ENCODE measurements at places on chromosomes 13 and 19.

GRCh38 chr13:98706446-98707110 lies 45.9 kb downstream of the SLC15A1 start:
- no peak for DNase-seq

DNA sequence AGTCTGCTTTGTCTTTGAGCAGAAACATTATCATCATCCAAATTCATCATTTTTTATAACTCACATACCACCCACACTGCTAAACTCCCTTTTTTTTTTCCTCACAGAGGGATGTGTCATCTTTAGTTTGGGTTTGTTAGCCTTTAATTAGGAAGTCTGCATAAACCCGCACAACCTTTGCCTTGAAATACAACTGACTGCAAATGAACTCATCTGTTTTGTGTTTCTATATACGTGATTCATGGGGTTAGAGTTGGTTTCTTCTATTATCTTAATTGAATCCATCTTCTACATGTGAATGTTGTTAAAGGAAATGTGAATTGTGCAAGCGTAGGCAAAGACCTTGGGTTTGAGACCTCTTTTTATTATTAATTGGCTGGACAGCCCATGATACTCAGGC lies 102.7 kb downstream of the SLAIN1 start:
- DNase-seq: no peak

DNA sequence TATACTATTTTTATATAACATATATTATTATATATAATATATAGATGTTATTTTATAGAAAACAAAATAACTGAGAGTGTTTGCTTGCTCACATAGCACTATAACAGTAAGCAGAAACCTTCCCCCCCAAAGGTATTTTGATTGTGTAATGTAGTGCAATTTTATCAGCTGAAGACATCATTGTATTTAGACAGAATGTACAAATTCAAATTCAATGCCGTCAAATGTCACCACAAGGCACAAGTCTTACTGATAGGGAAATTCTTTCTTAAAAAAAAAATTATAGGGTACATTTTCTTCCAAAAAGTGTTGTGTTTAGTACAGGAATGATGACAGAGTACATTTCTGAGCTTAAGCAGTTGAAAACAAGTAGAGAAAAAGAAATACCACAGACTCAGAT lies 1147.1 kb upstream of the SPRY2 start:
- DNase-seq: no peak

- DNase-seq: no peak
Measured at GRCh38 chr13:48641404-48641803, 12.3 kb upstream of the CYSLTR2 start.

DNA sequence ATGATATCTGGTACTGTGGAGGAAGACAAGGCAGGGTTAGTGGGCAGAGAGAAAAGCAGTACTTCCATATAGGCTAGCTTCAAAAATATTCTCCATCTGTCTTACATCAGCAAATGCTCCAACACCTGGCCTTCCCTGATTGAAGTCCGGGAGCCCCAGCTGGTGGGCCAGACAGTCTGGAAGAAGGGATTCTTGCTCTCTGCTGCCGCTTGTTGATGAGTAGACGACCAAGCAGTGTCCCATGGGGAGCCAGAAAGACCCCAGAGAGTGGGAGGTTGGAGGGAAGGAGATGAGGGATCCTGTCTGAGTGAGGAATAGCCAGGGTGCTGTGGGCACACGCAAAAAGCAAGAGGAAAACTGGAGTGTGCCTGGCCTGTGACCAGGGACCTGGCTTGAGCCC lies 95.1 kb downstream of the ATP8A2 start:
- no peak for DNase-seq

DNA sequence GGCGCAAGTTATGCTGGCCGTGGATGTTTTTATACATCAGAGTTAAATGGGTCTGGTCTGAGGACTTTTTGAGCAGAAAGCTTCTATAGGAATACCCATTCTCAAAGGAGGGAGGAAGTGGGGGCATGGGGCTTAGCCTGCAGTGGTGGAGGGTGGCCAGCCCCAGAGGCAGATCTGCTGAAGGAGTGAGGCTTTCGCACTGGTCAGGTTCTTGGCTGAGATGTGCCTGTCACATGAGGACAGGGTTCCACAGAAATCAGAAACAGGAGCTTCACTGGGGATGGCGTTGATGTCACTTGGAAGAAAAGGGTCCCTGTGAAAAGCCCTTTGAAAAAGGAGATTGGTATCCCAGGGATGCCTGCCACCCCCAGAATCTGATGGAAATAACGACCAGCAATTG lies 100.7 kb upstream of the MCF2L start:
- DNase-seq: no peak

DNA sequence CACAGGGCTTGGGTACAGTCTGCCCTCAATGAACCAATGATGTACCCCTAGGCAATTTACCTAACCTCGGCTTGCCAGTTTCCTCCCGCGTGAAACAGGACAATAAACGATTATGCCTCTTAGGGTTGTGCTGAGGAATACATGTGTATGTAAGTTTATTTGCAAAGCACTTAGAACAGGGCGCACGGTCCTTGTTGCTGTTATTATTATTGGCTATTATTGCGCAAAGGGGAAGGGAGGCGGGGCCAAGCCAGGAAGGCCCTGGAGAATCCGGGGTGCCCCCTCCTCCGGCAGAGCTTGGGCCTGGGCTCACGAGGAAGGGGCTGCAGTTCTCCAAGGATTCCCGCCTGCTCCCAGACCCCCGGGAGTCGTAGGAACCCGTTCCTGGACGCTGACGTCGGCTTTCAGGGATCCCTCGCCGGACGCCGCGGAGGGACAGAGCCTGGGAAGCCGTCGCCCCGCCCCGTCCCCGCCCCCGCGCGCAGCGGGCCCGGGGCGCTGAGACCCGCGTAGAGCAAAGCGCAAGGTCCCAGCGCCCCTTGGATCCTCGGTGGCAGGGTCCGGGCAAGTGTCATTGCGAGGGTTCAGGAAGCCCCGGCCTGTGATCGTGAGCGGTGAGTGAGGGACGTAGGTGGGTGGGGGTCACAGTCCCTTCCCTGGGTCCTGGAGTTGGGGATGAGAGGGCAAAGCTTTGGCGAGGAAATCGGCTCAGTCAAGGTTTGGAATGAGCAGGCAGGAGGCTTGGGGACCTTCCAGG lies at the start of gene TMEM91:
Gene TMEM91, plus strand, starts transcription at position 293 of the 757 bp plus-strand sequence. CDS start 1,777 bp downstream, outside the sequence.
- no peak for DNase-seq

- no peak for DNase-seq
Measured at GRCh38 chr13:34372581-34372980, 554.6 kb downstream of the RFC3 start.

DNA sequence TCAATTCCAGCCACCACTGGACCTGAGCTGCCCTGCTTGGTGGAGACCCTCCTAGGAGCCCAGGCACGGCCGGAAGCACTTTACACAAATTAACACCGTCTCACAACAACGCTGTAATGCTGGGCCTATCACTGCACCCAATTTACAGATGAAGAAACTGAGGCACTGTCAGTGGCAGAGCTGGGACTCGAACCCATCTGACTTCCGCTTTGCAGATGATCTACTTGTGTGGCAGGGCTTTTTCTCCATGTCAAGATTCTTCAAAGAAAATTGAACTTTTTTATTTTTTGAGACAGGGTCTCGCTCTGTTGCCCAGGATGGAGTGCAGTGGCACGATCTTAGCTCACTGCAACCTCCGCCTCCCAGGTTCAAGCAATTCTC lies 33.8 kb downstream of the ZFR2 start:
- DNase-seq: no peak

DNA sequence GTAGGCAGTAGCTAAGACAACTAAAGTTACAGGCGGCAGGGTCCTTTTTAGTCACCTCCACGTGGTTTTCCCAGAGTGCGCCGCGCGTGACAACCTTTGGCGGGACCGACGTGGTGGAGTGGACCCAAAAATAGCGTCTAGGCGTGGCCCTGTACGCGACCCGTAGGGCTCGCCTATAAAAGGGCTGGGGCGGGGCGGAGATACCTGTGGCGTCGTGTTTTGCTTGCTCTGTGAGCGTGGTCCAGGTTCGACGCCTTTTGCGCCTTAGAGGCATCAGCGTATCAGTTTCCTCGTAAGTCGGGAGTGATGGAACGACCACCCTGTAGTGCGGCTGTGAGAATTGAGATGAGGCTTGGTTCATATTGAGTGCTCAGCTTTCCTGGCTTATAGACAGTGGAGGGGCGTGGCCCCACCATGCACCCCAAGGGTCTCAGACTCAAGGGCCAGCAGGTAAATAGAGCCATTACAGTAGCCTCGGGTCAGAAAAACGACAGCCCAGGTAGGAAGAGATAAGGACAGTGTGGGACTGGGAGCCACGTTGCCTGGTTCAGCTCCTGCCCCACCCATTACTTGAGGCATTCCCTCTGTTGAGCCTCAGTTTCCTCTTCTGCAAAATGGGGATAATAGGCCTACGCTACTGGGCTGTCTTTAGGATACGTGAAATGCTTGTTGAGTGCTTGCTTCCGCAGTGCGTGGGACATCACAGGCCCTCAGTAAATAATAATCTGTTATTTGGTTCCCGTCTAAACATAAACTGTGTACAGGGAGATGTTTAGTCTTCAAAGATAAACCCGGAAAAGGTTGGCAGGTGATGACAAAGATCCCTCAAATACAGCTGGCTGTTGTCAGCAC lies 693 bp upstream of the TMED1 start:
- peak; percentile 79 for DNase-seq
